Kidney epithelial cell (primary cell): ENCODE measurements at places on chromosomes 1 and 21.

DNA sequence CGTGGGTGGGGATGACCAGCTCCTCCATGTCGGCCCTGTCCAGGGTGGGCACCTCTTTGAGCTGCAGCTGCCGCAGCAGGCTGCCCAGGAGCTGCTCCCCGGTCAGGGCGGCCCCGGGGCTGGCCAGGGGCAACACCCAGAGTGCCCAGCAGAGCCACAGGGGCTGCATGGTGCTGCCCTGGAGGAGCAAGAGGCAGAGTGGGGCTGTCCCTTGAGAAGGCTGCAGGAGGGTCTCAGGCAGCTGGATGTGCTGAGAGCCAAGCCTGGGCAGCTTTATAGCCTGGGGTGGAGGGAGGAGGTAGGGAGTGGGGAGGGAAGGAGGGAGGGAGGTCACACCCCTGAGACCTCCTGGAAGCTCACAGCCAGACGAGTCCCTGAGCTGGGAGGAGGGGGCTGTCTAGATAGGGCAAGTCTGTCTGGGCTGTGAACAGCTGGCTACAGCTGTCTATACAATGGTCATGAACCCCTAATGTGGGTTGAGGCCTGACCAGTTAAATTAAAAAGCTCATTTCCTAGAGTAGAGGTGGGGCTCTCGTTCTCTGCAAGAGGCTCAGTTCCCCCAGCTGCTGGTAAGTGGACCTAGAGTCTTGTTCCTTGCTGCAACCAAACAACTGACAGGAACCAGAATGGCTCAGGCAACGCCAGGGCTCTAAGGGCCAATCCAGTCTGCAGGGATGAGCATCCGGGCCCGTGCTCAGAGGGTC, at the start of gene LEFTY1:
LEFTY1 (minus strand) TSS at position 249 of the 704 bp plus-strand sequence; CDS start at position 169, 80 bp downstream.
- no peak for DNase-seq

GRCh38 chr21:45113543-45113942, 39.2 kb downstream of the ADARB1 start:
- no peak for DNase-seq

- no peak for DNase-seq
Measured at GRCh38 chr1:205518661-205519540, 14.4 kb downstream of the CDK18 start.

GRCh38 chr1:28359592-28360239, 9.8 kb upstream of the PHACTR4 start:
- DNase-seq, result no peak

DNA sequence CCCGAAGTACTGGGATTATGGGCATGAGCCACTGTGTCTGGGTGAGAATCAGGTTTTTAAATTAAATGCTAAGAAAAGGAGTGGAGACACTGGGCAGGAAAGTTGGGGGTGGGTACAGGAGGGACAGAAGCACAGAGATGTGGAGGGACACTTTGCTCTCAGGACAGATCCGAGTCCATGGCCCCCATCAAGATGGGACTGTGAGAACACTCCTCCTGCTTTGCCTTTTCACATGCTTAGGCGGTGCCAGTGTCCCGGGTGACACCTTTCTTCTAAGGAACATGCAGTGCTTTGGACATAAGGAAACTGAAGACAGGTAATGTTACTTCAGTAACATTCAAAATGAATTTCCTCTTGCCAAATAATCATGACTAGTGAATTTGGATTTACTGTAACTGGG, 16.7 kb downstream of the SLC25A33 start:
- no peak for DNase-seq

GRCh38 chr21:38208118-38208517, 48.7 kb upstream of the KCNJ15 start:
- DNase-seq, result no peak

DNA sequence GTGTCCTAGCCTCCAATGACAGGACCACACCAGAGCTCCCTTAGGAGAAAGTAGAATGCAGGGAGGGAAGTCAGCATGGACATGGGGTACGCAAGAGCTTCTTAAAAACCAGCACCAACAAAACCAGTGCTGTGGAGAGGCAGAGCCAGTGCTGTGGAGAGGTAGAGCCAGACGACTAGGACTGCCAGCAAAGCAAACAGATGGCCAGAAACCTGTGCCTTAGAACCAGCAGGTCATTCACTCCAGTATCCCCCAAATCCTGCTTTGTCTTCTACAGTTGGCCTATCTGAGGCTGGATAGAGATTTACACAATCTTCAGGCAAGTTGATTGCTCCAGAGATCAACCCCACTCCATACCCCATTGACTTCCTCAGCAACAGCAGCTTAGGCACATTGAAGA, 459.9 kb upstream of the CAMK1G start:
- no peak for DNase-seq

GRCh38 chr1:156859523-156860112, 701 bp upstream of the INSRR start:
- no peak for DNase-seq

DNA sequence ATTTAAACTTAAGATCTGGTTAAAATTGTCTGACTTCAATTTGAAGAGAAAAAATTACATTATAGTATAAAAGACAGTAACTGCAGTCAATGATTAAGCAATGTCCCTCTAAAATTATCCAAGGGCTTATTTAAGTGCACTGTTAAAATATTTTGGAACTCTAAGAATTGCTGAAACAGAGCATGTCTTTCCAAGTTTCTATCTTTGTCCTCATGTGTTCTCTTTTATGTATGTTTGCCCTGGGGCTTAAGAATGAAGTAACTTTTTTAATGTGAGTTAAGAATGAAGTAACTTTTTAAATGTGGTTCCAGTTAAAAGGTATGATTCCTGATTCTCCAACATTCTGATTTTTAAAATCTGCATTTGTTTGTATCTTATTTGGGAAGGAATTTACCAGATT, 69.0 kb upstream of the MARK1 start:
- no peak for DNase-seq

DNA sequence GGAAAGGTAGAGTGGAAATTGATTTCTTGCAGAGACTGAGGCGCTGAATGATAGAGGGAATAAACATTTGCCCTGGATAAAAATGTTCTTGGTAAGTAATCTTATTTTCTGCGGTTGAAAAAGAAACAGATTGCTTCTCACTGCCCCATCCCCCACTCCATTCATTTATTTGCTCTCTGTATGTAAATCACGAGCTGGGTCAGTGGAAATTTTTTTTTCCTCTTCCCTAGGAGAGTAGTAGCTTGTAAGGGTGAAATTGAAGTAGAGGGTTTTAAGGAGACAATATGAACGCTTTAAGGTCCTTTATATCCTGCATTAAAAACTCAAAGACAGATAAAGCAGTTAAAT, 1.4 kb upstream of the BRINP3 start:
- no peak for DNase-seq

- DNase-seq, result no peak
Measured at GRCh38 chr1:90370686-90371447, 346.2 kb downstream of the BARHL2 start.

DNA sequence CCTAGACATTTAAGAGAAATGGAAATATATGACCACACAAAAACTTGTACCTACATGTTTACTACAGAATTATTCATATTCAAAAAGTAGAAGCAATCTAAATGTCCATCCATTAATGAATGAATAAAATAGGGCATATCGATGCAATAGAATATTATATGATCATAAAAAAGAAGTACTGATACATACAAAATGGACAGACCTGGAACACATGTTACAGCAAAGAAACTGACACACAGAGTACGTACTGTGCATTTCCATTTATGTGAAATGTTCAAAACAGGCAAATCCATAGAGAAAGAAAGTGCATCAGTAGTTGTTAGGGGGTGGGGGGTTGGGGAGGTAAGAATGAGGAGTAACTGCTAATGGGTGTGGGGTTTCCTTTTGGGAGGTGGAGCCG, 39.2 kb downstream of the B3GALNT2 start:
- no peak for DNase-seq

DNA sequence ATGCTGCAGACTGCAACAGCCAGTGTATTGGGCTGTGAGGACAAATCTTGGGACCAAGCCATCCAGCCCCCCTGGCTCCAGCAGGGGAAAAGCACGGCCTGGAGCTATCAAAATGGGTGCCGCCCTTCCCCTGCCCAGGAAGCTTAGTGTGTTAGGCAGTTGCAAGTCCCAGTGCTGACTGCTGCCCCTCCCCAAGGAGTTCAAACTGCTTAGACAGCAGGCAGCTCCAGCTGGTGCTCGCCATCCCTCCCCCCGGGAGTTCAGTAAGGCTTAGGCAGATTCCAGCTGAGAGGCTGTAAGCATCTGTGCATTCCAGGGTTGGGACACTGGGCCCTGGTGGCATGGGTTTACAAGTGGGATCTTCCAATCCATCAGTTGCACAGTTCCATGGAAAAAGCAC, 579.6 kb upstream of the NR5A2 start:
- DNase-seq, result no peak

- no peak for DNase-seq
Measured at GRCh38 chr1:157371221-157371620, 181.1 kb downstream of the FCRL5 start.

GRCh38 chr1:237353918-237354317, 311.9 kb downstream of the RYR2 start:
- DNase-seq, result no peak

- no peak for DNase-seq
Measured at GRCh38 chr1:44015206-44015605, 16.1 kb downstream of the SLC6A9 start.

- no peak for DNase-seq
Measured at GRCh38 chr21:39597595-39597994, 15.1 kb upstream of the B3GALT5 start.

DNA sequence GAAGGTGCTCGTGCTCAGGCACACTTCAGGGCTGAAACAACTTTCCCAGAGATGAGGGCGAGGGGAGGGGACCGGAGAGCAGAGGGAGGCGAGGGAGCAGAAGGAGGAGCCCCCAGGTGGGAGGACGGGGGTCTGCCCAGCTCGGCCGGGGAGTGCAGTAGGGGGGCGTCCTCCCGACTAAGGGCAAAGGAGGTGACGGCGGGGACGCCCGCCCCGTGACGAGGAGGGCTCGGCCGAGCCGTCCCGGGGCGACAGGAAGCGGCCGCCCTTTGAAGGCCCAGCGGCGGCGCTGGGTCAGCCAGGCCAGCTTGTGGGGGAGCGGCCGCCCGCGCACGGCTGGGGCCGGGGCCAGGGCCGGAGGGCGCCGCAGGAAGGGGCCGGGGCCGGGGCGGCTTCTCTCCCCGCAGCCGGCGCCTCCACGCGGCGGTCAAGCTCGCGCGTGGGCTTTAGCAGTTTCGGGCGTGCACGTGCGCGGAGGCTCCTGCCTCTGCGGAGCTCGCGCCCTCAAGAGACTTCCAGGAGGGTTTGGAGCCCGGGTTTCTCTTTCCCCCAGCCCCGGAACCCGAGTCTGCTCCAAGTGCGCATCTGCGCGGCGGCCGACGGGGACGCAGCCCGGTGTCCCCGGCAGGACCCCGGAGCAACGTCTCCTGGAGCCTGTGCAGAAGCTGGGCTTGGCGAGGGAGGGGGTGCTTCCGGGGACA, 100.8 kb upstream of the SLC45A1 start:
- no peak for DNase-seq

DNA sequence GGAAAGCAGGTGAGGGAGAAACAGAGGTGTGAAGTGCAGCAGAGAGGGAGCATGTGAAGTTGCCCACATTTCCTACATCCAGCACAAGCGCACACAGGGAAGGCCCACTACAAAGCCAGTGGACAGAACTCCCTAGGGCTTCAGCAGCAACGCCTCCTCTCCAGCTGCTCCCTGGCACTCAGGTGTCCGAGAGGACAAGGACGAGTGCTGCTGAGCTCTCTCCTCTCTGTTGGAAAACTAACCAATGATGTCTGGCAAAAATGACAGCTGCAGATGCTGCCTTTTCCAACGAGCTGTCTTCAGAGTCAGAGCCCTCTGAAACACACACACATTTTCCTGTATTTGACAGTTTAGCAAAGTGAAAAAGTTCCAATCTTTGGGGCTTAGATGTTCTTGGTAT, 86.8 kb downstream of the HSF2BP start:
- DNase-seq, result no peak

DNA sequence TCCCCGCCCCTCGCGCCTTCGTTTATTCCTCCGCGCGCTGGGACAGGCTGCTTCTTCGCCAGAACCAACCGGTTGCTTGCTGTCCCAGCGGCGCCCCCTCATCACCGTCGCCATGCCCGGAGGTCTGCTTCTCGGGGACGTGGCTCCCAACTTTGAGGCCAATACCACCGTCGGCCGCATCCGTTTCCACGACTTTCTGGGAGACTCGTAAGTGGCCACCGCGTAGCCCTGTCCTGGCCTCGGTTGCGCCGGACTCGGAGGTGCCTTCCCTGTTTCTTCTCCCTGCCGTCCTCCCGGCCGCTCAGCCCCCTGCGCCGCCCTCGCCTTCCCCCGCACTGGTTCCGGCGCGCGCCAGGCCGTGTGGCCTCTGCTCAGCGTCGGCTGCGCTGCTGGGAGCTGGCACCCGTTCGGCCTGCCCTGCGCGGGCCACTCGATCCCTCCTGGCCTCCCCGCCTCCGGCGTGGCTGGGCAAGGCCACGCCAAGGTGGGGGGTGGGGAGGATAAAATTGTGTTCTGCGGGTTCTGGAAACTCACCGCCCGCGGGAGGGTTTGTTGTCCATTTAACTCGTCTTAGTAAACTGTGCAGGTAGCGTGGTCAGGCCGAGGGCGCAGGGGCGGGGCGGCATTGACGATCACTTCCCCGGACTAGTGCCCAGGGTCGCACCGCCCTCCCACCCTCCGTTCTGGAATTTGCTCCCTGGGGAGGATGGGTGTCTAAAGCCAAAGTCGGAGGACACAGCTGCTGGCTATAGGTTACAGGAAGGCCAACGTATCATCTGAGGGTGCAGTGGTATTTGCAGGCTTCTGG, at the start of gene PRDX6:
PRDX6 (plus strand) TSS at position 50 of the 808 bp plus-strand sequence; CDS start at position 113, 63 bp downstream.
- DNase-seq, result no peak

GRCh38 chr1:54803761-54804470, 2.8 kb upstream of the TTC22 start:
- no peak for DNase-seq
